Calu3 (cell line): ENCODE measurements at places on chromosomes 11 and 22. TPM values are rescaled to one million over a fixed set of nuclear protein-coding genes. Genes with fewer than 3 reads are reported as not detected.

- no peak for DNase-seq
Observed at GRCh38 chr22:25068707-25069106, 116.2 kb downstream of the KIAA1671 start.

GRCh38 chr11:118289401-118289800 is 15.1 kb upstream of the CD3E start:
- no peak for DNase-seq

The GRAP2 gene
- total RNA-seq: not detected in 2 replicates

- DNase-seq: no peak
Observed at GRCh38 chr22:17412232-17412631, 43.0 kb downstream of the CECR2 start.

DNA sequence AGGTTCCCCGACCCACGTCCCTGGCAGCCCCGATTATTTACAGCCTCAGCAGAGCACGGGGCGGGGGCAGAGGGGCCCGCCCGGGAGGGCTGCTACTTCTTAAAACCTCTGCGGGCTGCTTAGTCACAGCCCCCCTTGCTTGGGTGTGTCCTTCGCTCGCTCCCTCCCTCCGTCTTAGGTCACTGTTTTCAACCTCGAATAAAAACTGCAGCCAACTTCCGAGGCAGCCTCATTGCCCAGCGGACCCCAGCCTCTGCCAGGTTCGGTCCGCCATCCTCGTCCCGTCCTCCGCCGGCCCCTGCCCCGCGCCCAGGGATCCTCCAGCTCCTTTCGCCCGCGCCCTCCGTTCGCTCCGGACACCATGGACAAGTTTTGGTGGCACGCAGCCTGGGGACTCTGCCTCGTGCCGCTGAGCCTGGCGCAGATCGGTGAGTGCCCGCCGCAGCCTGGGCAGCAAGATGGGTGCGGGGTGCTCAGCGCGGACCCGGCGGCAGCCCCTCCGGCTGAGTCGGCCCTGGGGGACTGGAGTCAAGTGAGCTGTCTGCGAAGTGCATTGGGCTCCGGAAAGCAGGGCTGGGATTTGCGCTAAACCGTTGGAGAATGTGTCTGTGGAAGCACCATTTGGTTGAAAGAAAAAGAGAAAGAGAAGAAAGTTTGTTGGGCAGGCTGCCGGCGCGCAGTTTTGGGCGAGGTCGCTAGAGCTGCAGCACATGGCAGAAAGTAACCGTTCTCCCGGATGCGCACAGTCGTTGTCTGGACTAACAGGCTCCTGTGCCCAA is at the start of gene CD44:
CD44 (plus strand) TSS at position 229 of the 779 bp plus-strand sequence; CDS start at position 362, 133 bp downstream.
- peak; percentile 67 for DNase-seq

The RAG2 gene
- not detected in 2 replicates for total RNA-seq

DNA sequence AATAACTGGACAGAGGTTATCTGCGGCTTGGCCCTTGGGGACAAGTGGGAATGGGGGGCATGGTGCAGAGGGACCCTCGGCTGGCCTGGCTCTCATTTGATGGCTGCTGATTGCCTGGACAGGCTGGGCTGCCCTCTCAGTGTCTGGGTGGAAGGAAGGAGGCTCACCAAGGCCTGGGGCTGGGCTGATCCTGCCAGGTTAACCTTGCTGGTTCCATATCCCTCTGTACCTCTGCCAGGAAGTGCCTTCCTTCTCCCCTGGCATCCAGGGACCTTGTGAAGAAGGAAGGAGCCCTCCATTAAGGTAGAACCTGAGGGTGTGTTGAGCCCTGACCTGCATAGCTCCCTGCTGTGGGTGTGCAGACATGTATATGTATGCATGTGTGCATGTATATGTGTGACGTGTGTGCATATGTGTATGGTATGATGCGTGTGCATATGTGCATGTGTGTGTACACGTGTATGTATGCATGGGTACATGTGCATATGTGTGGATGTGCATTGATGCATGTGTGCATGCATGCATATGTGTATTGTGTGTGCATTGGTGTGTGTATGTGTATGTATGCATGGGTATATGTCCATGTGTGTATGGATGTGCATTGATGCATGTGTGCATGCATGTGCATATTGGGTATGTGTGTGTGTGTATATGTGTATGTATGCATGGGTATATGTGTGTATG is 433.9 kb downstream of the TBC1D22A start:
- no peak for DNase-seq

The GLYAT gene
- total RNA-seq: not detected in 2 replicates

GRCh38 chr11:109435121-109435742 is 13.2 kb downstream of the C11orf87 start:
- no peak for DNase-seq

- DNase-seq: no peak
Observed at GRCh38 chr11:43578346-43579170, 102.0 kb upstream of the HSD17B12 start.
